Head of caudate nucleus (tissue), 42 donors: ENCODE measurements at places on chromosomes 7 and 10.
A peak's percentile ranks its signal among the peaks of the same experiment; 100 is the strongest.

DNA sequence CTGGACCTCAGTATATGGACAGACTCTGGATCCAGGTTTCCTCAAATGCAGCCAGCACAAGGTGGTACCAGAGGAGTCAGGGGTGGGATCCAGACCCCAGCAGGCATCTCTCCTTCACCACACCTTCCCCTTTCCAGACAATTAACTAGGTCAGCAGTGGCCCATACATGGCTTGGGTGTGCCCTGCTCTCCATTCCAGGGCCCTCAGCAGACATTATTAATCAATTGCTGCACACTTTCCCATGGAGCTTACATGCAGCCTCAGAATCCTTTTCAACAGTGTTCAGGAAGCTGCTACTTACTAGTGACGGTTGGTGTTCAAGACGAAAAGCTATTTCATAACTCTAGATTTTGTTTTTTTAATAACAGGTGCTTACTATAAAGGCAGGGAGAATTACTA, 6.0 kb downstream of the COL13A1 start:
- DNase-seq: no peak

DNA sequence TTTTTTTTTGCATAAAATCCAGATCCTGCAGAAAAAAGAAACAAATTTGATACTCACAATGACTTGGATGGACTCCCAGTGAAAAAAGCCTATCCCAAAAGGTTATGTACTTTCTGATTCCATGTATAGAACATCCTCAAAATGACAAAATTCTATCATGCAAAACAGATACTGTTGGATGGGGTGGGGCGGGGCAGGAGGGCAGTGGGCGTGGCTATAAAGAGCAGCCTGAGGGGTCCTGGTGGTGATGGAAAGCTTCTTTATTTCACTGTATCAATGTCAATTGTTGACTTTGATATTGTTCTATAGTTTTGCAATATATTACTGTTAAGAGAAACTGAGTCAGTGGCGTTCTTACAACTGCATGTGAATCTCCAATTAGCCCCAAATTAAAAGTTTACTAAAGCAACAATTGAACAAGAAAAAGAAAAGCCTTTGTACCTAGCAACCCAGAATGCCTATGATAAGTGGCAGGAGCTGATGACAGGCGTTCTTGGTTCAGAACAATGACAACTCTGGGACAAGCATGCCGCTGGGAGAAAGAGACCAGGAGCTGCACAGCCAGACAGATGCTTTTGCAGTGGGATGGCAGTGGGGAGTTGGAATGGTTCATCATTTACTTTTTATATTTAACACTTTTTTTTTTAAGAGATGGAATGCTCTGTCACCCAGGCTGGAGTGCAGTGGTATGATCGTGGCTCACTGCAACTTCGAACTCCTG, 101.9 kb downstream of the LHPP start:
- no peak for DNase-seq

GRCh38 chr10:95425592-95426465, 135.0 kb upstream of the PDLIM1 start:
- no peak for DNase-seq

DNA sequence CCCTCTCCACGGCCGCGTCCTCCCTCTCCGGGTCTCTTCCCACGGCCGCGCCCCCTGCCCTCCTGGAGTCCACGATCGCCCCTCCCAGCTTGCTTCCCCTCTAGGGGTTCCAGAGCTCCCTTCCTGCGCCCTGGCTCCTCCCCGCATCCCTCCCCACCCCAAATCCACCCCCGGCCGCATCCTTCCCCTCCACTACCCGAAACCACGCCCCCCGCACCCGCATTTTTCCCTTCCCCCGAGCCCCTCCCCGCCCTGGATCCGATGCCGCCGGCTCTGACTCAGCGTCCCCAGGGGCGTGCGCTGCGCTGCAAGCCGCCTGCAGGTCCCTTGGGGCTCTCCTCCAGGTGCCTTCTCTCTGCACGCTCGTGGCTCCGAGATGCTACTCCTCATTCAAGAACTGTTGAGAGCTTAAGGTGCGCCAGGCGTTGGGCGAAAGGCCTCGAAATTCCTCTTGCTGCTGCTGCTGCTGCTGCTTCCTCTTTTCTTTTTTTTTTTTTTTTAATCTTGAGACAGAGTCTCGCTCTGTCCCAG, 372 bp upstream of the TMEM130 start:
- peak; percentile 90 for DNase-seq

GRCh38 chr7:26479581-26479980, 187.9 kb downstream of the SNX10 start:
- no peak for DNase-seq

DNA sequence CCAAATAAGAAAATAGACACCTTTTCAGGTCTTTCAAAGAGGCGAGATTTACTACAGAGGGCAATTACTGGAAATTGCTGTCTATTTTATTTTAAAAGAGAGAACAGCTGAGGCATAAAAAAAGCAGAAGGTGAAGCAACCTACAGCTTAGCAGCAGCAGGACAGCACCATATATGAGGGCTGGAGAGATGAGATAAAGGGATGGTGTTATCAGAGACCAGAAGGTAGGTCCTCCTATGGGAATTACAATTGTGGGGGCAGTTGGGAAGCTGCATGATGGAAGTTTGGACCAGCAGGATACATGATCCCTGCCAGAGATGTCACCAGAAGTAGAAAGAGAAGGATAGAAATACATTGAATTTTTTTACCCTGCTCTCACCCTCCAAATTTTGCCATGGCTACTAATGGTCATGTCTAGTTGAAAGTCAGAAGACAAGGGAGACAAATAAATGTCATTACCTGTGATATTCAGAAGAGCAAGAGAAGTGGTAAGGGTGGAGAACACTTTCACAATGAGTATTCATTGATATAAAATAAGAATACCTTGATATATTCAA, 77.2 kb upstream of the CALCR start:
- DNase-seq: no peak

GRCh38 chr7:108053250-108053649, 50.3 kb upstream of the LAMB1 start:
- no peak for DNase-seq

GRCh38 chr7:79308192-79308591, 145.3 kb downstream of the MAGI2 start:
- no peak for DNase-seq

DNA sequence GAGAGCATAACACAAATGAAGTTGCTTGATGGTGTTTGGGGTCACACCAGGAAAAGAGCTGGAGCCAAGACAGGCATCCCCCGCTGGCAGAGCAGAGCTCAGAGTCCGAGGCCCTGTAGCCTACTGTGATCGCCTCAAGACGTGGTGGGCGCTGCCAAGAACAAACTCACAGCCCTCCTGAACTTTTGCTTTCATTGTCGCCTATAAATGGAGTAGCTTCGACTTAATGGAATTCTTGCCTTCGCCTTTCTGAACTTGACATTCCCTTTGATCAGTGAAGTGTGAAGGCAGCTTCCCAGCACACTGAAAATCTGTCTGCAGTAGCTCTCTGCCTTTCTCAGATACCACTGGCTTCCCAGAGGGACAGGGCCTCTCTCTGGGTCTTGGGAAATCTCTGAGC, 21.3 kb downstream of the CPXM2 start:
- no peak for DNase-seq

DNA sequence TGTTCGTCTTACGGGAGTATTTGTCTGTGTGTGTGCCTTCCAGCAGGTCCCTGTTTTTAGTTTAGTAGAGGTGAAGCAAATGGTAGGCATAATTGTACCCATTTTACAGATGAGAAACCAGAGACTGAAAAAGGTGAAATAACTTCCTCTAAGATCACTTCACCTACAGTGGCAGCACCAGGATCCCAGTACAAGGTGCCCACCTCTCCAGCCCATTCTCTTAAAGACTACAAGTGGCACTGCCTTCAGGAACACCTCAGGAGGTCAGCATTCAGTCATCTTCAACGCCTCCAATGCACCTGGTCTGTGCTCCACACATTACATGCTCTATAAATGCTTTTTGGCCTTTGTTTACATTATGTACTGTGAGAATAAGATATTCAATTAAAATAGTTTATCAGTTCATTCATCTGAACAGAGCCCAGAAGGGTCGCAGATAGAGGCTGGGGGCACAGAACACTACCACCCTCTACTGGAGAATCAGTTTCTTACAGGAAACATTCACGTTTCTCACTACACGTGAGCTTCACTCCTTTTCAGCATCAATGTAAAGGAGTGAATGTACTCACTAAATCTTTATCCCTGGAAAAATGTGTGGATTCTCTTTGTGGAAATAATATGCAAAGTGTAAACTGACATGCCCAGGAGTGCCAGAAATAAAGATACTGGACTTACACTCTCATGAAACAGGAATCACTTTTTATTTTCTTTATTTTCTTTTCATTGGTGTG, 45.5 kb upstream of the ABLIM1 start:
- DNase-seq: no peak

DNA sequence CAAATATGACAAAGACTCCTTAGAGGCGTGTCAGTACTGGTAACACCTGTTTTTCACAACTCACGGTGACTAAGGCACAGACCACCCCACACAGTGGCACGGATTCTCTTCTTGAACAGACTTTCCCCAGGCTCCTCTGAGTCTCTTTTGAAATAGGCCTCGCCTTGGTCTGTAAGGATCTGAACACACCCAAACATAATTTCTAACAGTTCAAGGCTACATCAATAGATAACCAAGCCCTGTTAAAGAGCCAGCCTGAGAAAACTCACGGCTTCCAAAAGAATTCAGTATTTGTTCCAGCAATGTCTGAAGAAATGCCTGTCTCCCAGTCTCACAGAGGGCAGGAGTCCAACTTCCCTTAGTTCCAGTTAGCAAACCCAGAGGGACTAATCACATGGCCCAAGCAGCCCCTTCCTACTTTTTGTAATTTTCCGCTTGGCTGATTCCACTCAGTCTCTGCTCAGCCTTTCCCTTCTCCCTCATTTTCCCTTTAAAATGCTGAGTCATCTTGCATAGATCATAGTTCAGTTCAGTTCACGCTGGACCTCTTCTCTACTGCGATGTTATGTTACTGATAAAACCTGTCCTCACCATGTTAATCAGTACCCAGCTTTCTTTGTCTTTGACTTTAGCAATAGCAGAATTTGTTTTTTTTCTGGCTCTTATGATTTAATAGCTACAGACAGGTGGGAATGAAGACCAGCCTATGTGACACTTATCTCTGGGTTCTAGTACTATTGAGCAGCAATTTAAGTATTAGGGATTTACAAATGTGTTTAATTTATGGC, 22.6 kb upstream of the AKR1C3 start:
- peak; percentile 22 for DNase-seq

GRCh38 chr10:17816199-17816598, 7.1 kb downstream of the MRC1 start:
- no peak for DNase-seq

DNA sequence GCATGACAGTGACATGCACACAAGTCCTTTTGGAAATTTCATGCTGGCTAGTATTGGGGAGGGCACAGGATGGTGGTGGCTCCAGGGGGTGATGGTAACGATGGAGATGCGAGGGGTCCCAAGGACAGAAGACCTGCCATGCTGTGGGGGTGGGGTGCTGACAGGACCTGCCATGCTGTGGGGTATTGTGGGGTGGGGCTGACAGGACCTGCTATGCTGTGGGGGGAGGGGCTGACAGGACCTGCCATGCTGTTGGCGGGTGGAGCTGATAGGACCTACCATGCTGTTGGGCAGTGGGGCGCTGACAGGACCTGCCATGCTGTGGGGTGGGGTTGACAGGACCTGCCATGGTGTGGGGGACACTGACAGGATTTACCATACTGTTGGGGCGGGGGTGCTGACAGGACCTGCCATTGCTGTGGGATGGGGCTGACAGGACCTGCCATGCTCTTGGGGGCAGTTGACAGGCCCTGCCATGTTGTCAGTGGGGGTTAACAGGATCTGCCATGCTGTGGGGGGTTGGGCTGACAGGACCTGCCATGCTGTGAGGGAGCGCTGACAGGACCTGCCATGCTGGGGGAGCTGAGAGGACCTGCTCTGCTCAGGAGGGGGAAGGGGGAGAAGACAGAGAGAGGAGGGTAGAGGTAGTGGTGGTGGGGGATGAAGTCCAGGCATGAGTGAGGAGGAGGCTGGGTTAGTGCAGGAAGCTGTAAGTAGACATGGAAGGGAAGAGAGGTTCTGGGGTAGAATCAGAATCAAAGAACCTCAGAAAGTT, 36.2 kb upstream of the RET start:
- DNase-seq: no peak

DNA sequence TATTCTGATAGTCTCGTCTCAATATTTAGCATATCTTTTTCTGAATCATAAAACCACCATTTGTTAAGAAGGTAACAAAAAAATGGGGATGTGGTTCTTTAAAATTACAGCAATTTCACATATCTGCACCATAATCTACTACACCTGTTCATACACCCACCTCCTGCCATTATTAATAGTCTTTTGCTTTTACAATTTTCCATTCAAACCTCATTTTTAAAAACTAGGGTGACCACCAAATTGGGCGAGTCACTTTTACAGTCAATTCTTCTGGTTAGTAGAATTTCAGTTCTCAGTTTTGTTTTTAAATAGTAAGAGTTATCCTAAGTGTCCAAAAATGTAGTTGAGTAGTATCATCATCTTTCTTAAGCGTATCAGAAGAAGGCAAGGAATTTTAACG, 48.4 kb upstream of the GSAP start:
- no peak for DNase-seq

DNA sequence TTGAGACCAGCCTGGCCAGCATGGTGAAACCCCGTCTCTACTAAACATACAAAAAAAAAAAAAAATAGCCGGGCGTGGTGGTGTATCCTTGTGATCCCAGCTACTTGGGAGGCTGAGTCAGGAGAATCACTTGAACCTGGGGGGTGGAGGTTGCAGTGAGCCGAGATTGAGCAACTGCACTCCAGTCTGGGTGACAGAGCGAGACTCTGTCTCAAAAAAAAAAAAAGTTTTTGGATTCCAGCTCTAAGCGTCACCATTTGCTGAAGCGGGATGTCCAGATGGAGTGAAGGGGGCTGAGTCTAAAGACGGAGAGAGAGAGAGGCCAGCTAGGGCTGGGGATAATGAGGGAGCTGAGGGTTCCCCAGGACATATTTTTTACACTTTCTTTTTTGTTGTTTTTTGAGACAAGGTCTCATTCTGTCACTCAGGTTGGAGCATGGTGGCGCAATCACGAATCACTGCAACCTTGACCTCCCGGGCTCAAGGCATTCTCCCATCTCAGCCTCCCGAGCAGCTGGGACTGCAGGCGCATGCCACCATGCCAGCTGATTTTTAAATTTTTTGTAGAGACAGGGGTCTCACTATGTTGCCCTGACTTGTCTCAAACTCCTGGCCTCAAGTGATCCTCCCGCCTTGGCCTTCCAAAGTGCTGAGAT, 9.4 kb upstream of the HK1 start:
- no peak for DNase-seq

GRCh38 chr7:7795630-7796121, 77.3 kb upstream of the RPA3 start:
- no peak for DNase-seq
